ENCODE measurements at places on chromosomes 16 and 17.

GRCh38 chr16:84054916-84055315, 12.3 kb upstream of the SLC38A8 start:
- no peak for DNase-seq

GRCh38 chr17:517181-517580, 164.6 kb upstream of the RPH3AL start:
- DNase-seq: no peak

DNA sequence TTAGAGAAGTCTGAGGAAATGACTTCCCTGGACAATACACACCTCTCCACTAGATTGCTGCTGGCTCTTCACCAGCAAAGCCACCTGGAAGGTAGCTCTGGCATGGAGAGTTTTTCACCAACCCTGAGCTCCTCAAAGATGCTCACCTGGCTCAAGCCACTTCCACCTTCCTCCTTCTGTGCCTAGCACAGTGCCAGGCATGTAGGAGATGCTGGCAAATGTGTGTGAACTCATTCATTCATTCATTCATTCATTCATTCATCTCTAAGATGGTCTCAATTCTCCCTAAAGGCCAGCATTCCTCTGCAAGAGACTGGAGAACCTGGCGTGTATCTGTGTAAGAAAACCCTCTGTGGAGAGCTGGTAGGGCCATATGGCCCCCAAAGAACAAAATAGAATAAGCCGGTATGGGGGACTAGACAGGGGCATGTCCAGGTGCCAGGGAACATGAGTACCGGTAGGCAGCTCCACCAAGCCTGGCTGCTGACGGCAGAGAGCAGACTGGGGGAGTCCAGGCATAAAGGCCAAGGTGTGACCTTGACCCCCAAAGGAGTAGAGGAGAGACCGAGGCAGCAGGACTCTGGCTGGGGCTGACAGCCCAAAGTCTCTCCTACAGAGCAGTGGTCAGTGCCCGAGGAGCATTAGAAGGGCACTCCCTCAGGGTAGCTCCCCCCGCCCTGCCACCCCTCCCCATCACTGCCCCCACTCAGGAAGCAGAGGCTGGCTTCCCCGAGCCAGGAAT, 132.2 kb upstream of the TNRC6C start:
- no peak for DNase-seq

GRCh38 chr17:17018021-17018441, 24.2 kb upstream of the MPRIP start:
- DNase-seq: no peak
